Choroid plexus epithelial cell (primary cell): ENCODE measurements at places on chromosomes 7 and 10.

DNA sequence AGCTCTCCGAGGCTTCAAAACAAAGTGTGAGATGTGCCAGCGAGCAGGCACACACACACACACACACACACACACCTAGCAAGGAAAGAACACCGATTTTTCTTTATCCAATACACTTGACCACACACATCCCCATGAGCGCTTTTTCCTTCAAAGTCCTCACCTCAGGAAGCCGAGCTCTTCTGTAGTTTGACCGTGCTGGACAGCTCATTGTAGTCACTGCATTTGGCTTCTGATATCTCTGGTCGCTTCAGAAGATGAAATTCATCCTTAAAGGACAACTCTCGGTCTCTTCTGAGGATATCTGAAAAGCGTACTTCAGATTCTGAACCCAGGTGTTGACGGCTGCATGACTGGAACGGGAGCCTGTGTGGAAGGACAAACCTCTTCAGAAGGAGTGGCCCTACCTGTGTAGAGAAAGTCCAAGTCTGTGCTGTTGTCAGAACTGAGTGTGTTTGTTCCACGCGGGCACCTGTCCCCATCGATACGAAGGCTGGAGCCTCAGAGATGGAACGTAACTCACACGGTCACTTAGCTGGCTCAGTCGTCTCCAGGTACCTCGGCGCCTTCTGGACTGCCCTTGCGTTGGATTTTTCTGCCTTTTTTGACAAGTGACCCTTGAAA is 28.1 kb upstream of the SHH start:
- DNase-seq = no peak

DNA sequence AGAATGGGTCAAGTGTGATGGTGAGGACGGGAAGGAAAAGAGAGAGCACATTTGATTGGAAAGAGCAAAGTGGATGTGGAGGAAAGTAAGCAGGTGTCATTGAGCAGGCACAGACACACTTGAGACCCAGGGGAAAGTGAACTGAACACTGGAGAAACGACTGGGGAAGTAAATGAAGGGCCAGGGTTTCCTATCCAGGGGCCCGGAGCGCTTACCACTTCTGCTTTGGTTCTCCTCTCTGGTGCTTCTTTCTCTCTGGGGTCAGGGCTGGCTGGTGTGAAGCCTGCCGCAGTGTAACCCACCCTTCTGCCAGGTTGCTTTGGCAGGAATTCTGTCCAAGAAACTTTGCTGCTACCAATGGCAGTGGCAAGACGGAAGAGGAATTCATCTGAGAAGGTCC is 219.3 kb downstream of the SKAP2 start:
- DNase-seq = no peak

DNA sequence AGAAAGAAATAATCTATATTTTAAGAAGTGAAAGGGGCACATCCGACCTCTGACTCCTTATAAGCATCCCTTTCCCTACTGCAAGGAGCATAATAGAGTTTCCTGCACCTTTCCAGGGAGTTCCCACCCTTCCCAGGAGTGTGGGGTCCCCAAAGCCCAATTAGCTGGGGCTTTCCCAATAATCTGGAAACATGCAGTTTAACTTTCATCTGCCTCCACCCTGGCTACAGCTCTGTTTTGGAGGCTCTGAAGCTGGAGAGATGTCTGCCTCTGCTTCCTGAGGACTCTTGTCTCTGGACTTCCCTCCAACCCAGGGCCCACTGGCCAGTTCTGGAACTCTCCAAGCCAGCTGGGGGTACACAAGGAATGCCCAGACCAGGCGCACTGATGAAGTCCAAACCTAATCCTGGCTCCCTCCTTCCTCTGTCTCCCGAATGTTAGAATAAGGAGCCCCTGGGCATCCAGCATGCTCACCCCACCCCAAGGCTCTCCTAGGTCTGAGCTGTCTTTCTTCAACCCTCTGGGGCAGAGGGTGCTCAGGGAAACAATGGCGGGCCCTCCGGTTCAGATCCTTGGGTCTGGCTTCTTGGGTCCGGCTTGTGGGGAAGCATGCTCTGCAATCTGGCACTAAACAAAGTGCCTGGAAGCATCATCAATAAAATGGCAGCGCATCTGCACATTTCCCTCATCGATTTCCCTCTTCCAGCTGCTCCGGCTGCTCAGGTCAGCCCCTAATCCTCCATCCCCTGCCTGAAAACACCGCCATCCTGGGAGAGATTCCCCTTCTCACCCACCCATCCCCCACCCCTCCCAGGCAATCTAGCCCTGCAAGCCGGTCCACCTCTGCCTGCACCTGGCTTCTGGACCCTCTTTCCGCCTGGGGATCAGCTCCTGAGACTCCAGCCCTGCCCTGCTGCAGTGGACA is 13.3 kb downstream of the HOXA4 start:
- DNase-seq = no peak

GRCh38 chr10:35409094-35409582 is 72.8 kb downstream of the CCNY start:
- DNase-seq = peak; percentile 75

GRCh38 chr7:24422441-24423010 is 138.5 kb downstream of the NPY start:
- no peak for DNase-seq

DNA sequence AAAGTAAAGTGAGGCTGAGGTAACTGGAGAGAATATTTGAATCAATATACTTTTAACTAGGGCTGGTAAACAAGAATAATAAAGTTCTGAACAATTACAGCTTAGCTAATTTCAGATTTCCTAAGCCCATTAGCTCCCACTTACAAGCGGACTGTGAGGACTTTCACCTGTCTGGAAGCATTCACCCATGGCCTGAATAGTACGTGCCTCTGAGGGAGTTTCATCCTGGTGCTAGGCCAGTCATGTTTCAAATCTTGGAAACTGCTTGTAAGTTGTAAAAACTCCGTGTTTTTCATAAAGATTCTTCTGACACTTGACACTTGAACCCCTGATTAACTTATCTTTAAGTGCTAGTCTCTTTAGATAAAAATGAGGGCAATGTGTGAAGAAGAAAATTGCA is 975.2 kb upstream of the GHITM start:
- no peak for DNase-seq

GRCh38 chr7:17009007-17009719 is 127.4 kb upstream of the AGR3 start:
- DNase-seq = peak; percentile 76

DNA sequence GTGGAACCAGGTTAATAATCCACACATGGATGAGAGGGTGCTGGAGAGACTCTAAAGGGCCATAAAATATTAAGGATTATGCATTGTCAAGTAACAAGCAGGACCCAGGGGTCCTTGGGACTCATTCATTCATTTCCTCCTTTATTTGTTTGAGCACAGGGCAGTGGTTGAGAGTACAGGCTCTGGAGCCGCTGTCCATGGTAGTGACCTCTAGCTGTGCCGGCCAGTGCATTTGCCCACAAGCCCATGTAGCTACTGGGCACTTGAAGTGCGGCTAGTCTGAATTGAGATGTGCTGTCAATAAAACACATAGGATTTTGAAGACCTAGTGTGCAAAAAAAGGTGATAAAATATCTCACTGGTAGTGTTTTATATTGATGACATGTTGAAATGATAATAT is 137.6 kb downstream of the C10orf105 start:
- peak; percentile 74 for DNase-seq

GRCh38 chr10:85918371-85918770 is 448.2 kb downstream of the GRID1 start:
- DNase-seq = no peak

GRCh38 chr7:9939176-9939575 is 1034.5 kb upstream of the PHF14 start:
- DNase-seq = no peak

- DNase-seq = no peak
Observed at GRCh38 chr7:42877862-42878261, 34.0 kb downstream of the C7orf25 start.

GRCh38 chr7:158782761-158783401 is 46.4 kb downstream of the ESYT2 start:
- peak; percentile 73 for DNase-seq

DNA sequence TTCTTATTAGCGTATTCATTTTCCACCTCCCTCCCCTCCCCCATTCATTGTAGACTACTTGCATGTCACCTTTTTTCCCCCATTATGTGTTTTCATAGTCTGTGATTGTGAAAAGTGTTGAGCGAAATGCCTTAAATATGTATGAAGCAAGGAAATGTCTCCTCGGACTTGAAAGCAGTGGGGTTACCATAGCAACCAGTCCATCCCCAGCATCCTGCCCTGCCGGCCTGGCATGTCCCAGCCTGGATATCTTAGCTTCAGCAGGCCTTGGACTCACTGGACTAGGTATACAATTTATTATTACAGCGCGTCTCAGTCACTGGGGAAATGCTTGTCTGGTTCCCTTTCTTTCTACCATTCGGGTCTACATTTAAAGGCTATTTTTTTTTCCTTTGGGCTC is 283.6 kb downstream of the BICC1 start:
- DNase-seq = no peak

DNA sequence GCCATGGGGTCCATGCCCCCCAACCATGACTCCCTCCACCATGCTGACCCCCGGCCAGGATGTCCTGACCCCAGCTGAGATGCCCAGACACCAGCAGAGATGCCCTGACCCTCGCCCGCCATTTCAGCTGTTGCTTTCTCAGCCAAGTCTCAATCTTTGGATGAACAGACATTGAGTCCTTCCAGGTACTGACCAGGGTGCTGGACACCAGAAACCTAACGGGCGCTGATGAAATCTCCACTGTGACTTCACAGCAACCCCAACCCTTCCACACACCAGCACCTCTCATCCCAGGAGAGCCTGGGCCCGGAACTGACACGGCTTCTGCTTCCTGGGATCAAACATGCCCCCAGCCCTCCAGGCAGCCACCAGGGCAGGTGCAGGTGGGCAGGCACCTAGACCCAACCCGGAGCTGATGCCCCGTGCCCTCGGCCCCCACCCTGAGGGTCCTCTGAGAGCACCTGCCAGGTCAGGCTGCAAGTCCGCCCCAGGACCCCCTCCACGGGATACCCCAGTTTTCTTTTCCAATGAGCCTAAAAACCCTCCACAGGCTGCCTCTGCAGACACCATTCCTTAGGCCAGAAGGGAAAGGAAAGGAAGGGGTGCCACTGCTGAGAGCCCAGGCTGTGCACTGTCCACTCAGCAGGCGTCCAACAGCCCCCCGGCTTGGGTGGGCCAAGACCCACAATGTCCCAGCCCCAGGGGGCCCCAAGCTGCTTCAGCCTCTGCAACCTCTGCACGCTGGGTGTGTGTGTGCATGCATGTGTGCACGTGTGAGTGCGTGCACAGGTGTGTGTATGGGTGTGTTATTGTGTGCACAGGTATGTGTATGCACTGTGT is 43.4 kb upstream of the PDGFA start:
- no peak for DNase-seq

DNA sequence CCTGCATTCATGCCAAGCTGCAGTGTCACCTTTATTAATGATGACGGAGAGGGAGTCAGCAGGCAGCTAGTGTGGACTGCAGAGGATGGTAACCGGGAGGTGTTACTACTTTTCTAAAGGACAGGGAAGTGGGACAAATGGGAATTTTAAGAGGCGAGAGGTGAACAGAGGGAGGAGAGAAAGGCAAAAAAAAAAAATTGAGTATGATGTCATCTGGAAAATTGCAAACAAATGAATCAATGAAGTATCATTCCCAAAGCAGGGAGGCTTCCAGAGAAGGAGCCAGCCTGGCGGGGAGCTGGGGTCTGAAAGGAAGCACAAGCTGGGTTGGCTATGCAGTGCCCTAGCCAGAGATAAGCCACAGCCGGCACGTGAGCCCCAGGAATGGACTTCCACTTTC is 12.9 kb downstream of the FRG2B start:
- DNase-seq = no peak

DNA sequence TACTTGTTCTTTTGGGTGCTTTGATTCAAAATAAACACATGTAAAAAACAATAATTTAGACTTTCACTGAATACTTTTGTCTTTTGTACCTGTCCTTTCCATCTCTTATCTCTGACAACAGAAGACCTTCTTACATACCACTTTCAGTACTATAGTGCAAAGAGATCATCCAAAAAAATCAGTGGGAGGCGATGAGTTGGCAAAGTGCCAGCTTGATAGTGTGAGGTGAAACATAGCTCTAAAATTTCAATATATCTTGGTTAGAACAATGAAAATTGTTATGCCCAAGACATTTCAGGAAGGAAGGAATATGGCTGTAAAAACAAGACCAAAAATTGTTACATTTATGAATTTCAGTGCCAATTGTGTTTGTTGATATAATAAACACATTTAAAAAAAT is 390.2 kb upstream of the COBL start:
- DNase-seq = no peak

GRCh38 chr10:10110844-10111490 is 906.7 kb upstream of the CELF2 start:
- no peak for DNase-seq

DNA sequence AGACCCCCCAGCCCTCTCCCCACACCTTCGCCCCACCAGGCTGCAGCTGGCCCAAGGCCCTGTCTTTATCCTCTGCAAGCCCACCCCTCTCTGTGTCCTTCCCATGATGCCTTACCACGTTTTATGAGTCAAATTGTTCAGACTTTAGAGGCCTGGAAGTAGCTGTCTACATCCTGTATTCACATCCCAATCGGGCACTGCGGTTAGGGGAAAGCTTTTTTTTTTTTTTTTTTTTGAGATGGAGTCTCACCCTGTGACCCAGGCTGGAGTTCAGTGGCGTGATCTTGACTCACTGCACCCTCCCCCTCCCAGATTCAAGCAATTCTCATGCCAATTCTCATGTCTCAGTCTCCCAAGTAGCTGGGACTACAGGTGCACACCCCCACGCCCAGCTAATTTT is 121.5 kb upstream of the SH2B2 start:
- peak; percentile 10 for DNase-seq
